ENCODE measurements at places on chromosomes 2 and 18. TPM values are rescaled to one million over a fixed set of nuclear protein-coding genes. Genes with fewer than 3 reads are reported as not detected.

- H3K27ac ChIP-seq, result no peak overlapping the region
- H3K4me1 ChIP-seq, result peaks cover 27% of the 10 kb centered on the region
- no peaks in the 10 kb centered on the region for H3K27me3 ChIP-seq
- DNase-seq, result no peak
- H3K36me3 ChIP-seq, result no peaks in the 10 kb centered on the region
Measured at GRCh38 chr2:100835006-100835659, 15.2 kb downstream of the NPAS2 start.

GRCh38 chr2:120786038-120786960 is 50.6 kb downstream of the GLI2 start:
- H3K27ac ChIP-seq, result no peak overlapping the region
- no peaks in the 10 kb centered on the region for H3K36me3 ChIP-seq
- DNase-seq, result no peak
- peaks cover 12% of the 10 kb centered on the region for H3K4me1 ChIP-seq

- H3K4me3 ChIP-seq, result no peak overlapping the region
- no peak overlapping the region for H3K27ac ChIP-seq
- peaks cover 4% of the 10 kb centered on the region for H3K36me3 ChIP-seq
- H3K4me1 ChIP-seq, result peaks cover 26% of the 10 kb centered on the region
- H3K27me3 ChIP-seq, result no peaks in the 10 kb centered on the region
- DNase-seq, result no peak
Measured at GRCh38 chr2:10310309-10310888, 7.7 kb downstream of the HPCAL1 start.

The CD226 gene
- polyA plus RNA-seq, result under 0.01 TPM

Measured in stomach (tissue), 19 donors.